LHCN-M2 (cell line): ENCODE measurements at places on chromosomes 3 and 15. TPM values are rescaled to one million over a fixed set of nuclear protein-coding genes. Genes with fewer than 3 reads are reported as not detected.

- no peak for DNase-seq
Measured at GRCh38 chr3:23294770-23295387, 91.8 kb downstream of the UBE2E2 start.

GRCh38 chr3:69462826-69463100 is 76.9 kb upstream of the FRMD4B start:
- DNase-seq = no peak

GRCh38 chr3:50089609-50089945 is 858 bp downstream of the RBM5 start:
- DNase-seq = no peak

DNA sequence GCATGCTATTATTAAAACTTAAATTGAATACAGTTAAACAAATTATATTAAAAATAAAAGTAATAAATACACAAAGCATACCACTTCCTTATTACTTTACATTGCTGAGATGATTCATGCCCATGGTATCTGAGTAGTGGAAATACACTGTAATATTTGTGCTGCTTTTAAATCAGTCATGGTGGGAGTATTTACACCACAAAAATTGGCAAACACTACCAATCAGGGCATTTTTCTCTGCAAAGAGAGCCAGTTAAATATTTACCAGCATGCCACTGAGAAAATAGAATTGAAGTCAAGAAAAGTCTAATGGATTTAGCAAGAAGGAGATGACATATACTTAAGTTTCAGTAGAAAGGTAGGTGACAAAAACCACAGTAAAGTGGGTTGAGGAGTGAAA is 19.6 kb downstream of the PPARG start:
- peak; percentile 88 for DNase-seq

GRCh38 chr3:173410849-173411248 is 13.3 kb downstream of the NLGN1 start:
- DNase-seq = no peak

DNA sequence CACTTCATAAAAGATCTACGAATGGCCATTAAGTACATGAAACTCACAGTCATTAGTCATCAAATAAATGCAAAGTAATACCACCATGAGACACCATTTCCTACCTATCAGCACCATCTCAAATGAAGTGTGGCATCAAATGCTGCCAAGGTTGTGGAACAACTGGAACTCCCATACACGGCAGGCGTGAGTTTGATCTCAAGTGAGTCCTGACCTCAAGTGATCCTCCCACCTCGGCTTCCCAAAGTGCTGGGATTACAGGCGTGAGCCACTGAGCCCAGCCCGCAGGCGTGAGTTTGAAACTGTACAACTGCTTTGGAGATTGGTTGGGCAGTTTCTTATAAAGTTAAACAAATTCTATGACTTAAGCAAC is 28.8 kb upstream of the HDAC11 start:
- DNase-seq = peak; percentile 19

DNA sequence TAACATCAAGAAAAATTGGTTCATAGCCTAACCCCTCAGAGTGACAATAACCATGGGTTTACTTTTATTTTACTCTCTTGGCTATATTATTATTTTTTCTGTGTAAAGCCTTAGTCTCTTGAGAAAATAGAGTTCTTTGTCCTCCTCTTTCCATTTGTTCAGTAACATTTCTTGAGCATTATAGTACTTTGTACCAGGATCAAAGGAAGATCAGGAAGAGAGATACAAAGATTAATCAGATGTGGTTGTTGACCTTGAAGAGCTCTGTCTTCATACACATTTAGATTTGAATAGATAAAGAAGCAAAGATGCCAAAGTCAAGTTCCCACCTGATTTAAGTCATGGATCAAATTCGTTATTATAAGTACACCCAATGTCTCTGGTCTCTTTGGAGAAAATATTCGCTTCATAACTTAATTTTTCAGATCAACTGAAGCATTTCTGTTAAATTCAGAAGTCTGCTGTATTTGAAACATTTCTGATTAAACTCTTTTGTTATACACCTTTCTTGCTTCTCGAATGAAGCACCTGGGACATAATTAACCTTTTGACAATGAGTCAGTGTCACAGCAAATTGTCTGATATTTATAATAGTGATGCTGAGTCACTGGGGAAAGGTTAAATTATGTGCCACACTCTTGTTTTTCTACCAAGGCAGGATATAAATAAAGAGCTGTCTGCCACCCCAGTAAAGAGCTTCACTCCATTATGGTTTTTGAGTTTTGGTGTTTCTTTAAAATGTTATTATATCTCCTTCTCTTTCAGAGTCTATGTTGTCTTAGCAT is 100.2 kb downstream of the GHSR start:
- no peak for DNase-seq

DNA sequence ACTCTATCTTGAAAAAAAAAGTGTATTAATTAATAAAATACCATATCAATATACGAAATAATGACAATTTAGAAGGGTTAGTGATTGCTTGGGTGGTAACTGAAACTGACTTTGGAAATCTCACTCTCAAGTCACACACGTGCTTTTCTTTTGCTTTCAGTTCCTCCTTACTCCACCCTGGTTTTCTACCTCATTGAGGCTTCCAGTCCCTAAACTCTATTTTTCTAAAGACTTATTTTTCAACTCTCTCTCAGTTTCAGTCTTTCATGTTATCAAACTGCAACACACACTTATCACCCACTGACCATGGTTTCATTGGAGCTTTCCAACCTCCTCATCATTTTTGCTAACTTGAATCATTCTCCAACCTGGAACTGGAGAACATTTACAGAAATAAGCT is 23.5 kb downstream of the IL12A start:
- no peak for DNase-seq

GRCh38 chr15:74785194-74786032 is 3.5 kb downstream of the CSK start:
- no peak for DNase-seq

GRCh38 chr3:4043867-4044575 is 244.8 kb downstream of the LRRN1 start:
- peak; percentile 55 for DNase-seq

GRCh38 chr3:189756582-189757078 is 125.4 kb downstream of the TP63 start:
- DNase-seq = peak; percentile 9

GRCh38 chr3:158809642-158810041 is 7.8 kb downstream of the MFSD1 start:
- DNase-seq = no peak

GRCh38 chr3:20222274-20222673 is 36.3 kb upstream of the SGO1 start:
- DNase-seq = no peak

DNA sequence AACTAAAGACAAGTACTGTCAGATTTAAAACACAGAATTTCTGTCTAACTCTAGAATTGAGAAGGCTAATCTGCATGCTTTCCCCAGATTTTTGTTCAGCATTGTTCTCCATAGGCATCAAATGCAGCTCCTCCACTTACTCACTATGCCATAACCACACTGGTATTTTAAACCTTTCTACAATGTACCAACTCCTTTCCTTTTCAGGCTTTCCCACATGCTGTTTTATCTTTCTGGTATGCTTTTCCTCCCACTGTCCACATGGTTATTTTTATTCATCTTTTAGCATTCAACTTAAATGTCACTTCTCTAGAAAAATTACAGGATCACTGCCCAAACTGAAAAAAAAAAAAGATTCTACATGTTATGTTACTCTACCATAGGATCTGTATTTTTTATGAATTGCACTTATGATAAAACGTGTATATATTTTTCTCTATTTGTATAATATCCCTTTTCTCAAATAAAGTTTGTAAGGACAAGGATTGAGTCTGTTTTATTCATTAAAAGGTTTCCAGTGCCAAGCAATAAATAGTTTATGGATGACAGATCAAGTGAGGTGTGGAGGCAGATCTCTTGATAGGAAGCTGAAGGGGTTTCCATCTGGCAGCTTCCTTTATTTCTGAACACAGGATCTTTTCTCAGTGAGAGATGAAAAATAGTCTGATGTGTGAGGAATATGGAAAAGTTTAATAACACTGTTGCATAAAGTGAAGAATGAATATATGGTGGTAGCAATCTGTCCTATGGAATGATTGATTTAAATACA is 1064.5 kb downstream of the ZPLD1 start:
- peak; percentile 52 for DNase-seq

DNA sequence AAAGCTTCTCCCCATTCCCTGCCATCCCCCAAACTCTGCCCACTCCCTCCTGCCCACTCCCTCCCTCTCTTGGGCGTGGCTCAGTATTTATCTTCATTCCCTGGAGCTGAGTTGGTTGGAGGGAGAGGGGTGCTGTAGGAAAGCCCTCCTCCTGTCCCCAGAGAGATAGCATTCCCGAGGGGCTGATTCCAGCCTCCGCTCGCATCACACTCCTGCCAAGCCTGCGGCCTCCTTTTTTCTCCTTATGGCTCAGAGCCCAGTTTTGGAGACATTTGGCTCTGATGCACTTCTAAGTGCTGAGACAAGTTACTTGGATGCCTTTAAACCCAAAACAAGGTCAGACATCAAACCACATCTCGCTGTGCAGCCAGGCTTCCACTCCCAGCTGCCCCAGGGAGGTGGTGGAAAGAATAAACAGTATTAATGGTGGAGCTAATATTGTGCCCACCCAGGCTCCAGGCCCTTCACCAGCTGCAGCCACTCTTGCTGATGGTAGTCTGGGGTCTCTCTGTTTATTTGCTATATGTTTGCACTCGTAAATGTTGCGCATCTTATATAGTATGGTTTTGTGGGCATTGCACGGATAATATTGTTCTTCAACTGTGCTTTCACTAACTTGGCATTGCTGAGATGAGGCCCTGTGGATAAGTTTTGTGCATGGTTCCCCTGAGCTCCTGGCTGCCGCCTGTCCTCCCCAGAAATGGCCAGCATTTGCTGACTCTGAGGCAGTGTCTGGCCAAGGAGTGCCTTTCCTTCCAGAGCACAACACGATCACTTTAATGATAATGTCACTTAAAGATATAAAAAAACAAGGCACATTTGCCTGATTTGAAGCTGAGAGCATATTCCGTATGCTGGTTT is 157.2 kb downstream of the LRRC28 start:
- peak; percentile 53 for DNase-seq

DNA sequence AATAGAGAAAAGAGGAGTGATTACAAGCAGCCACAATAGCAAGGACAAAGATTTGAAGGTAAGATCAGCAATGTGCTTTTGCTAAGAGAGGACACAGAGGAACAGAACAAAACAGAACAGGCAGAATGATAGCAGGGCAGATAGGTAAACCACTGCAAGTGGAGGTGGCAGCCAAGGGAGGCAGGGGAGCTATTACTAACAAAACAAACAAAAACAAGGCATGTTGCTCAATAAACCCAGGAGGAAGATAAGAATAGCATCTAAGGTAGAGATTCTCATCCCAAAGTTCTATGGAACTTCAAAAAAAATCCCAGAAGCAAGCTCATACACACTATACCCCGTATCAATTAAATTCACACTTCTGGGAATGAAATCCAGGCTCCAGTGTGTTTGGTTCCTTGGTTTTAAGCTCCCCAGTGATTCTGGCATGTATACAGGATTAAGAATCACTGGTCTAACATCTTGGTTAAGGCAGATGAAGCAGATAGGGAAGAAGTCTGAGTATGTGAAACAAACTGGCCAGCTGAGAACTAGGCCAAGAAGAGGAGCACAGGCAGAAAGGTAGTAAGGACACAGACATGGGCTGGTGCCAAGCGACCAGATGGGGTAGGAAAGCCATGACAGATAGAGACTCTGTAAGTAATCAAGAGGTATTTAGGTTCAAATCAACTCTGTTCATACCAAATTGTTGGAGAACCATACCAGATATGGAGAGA is 189.2 kb downstream of the DTWD1 start:
- DNase-seq = no peak

DNA sequence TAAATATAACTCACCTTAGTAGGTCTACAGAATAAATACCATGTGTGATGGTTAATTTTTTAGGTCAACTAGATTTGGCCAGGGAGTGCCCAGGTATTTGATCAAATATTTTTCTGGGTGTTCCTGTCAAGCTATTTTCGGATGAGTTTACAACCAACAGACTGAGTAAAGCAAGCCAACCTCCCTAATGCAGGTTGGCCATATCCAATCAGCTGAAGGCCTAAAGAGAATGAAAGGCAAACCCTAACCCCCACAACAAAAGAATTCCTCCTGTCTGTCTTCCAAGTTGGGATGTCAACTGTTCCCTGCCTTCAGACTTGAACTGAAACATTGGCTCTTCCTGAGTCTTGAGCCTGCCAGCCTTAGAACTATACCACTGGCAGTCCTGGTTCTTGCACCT is 28.6 kb downstream of the TASOR start:
- no peak for DNase-seq

DNA sequence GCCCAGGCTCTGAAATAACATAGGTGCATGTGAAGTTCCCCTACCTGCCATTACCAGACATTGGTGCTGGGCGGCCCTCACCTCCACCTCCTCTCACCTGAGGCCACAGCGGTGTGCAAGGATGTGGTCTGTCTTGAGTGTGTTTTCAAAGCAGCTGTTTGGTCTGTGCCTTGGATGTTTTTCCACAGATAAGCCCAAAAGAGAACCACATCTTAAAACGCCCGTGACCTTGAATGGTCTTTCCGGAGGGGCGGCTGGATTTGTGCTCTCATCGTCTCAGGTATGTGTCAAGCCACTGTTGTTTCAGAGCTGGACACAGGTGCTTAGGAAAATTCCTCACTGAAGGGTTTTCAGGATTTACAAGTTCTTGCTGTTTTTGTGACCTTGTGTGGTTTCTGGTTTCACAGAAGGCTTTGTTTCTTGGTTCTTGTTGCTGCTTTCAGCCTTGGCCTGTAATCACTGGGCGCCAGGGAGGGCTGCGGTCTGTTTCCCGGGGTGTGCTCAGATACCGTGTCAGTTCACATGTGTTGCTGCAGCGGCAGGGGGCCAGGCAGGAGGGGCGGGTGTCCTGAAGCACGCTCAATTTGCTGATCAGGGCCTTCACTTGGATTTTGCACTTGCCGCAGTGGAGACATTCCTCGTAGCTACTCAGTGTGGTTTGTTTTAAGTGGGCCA is 128.4 kb downstream of the IGF1R start:
- peak; percentile 38 for DNase-seq

DNA sequence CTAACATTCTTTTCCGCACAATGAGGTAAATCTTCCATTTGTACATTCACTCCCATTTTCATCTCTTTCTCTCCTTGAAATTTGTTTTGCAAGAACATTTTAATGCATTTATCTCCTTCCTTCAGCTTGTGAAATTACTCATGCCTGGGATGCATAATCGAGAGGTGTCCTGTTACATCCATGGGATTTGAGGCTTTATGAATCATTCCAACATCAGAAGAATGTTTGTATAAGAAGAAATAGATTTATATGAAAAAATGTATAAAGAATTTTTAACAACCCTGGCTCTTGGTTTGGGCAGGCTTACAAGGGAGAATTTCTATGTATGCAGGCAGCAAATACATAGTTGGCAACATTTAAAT is 93.2 kb upstream of the MBNL1 start:
- DNase-seq = peak; percentile 92

GRCh38 chr15:60394689-60395097 is 3.1 kb downstream of the ANXA2 start:
- DNase-seq = peak; percentile 68

- DNase-seq = peak; percentile 6
Measured at GRCh38 chr3:153429821-153430220, 267.8 kb downstream of the RAP2B start.

- peak; percentile 1 for DNase-seq
Measured at GRCh38 chr3:70606018-70606417, 293.6 kb upstream of the MDFIC2 start.

GRCh38 chr15:95994418-95994817 is 336.1 kb upstream of the NR2F2 start:
- peak; percentile 64 for DNase-seq

The PDZRN3 gene
- 6.5 and 6.7 TPM in 2 replicates for total RNA-seq

The SKIL gene
- 29.0 and 29.6 TPM in 2 replicates for total RNA-seq

The MESP2 gene
- 0.06 and 0.45 TPM in 2 replicates for total RNA-seq

The ST8SIA2 gene
- 12.7 and 15.7 TPM in 2 replicates for total RNA-seq

The RASL12 gene
- total RNA-seq = not detected in 2 replicates

The ANKDD1A gene
- total RNA-seq = 1.9 and 2.8 TPM in 2 replicates

The AP3B2 gene
- 0.40 and 0.45 TPM in 2 replicates for total RNA-seq
